ENCODE measurements at places on chromosomes 6 and 20.

DNA sequence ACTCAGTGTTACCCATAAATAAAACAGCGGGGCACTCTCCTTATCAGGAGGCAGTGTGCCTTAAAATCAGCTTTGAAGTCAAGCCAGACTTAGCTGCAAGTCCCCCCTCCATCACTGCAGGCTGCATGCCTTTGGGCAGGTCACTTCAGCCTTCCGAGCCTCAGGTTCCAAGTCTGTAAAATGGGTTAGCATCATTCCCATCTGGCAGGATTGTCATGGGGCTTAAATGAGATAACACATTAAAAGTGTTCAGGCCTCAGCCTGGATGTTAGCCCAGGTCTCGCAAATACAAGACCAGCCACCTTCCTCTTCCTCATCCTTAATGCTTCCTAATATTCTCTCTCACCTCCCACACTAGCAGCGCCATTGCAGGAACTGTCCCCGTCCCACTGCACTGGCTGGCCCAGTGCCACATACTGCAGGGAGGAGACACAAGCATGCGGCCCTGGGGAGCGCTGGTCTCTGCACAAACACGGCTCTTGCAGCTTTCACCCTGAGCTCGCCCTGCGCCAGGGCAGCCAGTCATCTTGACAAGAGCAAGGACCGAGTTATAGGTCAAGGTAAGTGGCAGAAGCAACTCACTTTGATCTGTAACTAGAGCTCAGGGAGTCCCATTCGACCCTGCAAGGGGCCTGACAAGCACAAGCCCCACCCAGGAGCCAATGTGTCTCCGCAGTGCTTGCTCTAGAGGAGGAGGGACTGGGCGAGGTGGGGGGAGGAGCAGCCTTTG is 564.6 kb upstream of the AGPAT4 start:
- no peak for DNase-seq

DNA sequence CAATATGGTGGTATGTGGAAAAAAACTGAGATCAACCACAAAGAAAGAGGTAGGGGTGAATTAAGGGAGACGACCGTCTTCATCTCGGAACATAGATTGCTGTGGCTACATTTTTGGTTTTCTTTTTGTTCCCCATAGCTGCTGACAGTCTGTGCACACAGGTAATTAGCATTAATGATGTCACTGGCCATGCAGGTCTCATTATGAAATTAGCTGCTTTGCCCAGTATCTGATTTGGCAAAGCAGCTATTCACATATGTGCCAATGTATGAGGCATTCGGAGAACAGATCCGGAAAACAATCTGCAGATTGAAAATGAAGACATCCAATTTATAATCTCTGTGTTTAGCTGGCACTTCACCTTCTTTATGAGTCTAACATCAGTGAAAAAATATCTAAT is 13.1 kb downstream of the NOX3 start:
- DNase-seq, result no peak

DNA sequence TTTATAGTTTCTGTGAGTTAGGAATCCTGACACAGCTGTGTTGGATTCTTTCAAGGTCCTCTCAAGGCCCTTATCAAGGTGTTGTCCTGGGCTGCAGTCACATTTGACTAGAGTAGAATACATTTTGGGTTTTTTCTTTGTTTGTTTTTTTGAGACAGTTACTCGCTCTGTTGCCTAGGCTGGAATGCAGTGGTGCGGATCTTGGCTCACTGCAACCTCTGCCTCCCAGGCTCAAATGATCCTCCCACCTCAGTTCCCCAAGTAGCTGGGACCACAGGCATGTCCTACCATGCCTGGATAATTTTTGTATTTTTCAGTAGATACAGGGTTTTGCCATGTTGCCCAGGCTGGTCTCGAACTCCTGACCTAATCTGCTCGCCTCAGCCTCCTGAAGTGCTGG is 15.7 kb downstream of the NFYA start:
- DNase-seq, result no peak

DNA sequence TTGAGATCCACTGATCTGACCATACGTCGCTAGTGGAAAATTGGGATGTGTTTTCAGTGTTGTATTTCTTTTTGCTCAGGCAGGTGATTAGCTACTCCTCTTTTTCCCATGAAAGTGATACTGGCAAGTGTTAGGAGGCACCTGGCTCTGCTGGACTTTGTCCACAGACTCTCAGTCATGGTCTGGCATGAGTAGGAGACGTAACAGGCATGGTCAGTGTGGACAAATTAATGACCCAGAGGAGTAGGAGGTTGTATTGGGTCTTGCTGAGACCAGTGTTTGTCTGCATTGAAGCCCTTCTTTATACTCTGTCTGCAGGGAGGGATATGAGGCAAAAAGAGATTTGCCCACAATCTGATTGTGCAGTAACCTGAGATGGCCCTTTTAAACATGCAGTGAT is 178.7 kb downstream of the DTNBP1 start:
- no peak for DNase-seq

DNA sequence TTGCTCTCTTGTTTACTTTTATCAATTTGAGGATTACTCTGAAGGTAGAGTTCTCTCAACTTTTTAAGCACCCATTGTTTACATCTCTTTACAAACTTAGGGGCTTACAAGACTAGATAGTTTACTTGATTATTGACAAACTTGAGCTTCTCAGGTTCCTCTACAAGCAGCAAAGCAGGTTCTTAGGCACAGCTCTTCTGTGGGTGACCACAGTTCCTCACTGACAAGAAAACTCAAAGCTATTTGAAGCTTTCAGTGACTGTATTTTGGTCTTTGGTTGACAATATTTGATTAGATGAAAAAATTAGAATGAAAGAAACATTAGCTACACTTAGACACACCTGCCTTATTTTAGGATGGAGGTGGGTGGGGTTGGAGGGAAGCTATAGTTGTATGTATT is 327.3 kb upstream of the RUNX2 start:
- DNase-seq, result no peak

GRCh38 chr6:136628996-136629395 is 78.8 kb upstream of the MAP7 start:
- peak; percentile 36 for DNase-seq

GRCh38 chr6:15477746-15478145 is 185.1 kb downstream of the DTNBP1 start:
- no peak for DNase-seq

DNA sequence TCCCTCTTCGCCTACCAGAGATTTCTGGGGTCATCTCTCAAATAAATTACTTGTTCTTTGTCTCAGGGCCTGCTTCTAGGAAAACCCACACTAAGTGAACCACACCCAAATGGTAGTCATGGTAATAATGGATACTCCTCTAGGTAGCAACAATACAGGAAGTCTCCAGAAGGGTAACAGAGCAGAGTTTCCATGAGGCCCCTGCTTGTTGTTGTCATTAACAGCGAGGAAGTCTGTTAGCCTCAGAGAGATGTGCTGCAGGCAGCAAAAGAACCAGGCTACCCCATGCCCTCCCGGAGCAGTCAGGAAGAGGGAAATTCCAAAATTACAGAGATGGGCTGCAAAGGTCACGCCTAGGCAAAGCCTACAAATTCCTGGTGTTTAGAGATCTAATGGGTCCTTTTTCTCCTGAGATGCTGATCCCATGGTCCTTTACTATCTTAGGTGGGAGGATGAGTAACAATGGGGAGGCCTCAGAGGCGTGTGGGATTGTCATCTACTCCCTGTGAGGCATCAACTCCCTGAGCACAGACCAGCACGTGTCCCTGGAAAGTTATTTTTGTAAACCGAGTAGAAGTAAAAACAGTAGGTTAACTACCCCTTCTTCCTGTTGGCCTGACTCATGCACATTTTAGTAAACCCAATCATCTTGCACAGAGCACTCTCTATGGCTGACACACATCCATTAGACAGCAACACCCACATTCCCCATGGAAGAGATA is 10.1 kb downstream of the ISM1 start:
- DNase-seq, result no peak

DNA sequence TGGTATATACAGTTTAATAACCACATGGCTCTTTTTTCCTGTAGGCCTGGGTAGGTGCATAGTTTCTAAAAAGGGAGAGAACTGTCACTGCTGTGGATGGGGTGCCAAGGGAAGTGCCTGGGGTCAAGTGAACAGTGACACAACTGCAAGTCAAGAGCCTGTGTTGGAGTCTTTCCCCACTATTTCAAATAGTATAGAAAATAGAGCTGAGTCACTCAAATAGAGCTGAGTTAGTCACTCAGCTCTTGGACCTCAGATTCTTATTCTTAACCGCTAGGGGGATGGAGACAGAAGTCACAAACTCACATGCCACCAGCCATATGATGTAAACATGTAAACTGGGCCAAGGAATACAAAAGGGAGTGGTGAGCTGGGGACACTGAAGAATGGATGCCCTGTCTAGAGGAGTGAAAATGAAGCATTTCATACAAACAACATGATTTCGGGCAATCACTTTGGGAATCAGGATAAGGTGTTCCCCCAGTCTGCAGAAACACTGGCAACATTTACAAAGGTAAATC is 2.1 kb downstream of the NQO2 start:
- DNase-seq, result peak; percentile 74

GRCh38 chr20:745683-746301 is 22.5 kb downstream of the SLC52A3 start:
- no peak for DNase-seq

DNA sequence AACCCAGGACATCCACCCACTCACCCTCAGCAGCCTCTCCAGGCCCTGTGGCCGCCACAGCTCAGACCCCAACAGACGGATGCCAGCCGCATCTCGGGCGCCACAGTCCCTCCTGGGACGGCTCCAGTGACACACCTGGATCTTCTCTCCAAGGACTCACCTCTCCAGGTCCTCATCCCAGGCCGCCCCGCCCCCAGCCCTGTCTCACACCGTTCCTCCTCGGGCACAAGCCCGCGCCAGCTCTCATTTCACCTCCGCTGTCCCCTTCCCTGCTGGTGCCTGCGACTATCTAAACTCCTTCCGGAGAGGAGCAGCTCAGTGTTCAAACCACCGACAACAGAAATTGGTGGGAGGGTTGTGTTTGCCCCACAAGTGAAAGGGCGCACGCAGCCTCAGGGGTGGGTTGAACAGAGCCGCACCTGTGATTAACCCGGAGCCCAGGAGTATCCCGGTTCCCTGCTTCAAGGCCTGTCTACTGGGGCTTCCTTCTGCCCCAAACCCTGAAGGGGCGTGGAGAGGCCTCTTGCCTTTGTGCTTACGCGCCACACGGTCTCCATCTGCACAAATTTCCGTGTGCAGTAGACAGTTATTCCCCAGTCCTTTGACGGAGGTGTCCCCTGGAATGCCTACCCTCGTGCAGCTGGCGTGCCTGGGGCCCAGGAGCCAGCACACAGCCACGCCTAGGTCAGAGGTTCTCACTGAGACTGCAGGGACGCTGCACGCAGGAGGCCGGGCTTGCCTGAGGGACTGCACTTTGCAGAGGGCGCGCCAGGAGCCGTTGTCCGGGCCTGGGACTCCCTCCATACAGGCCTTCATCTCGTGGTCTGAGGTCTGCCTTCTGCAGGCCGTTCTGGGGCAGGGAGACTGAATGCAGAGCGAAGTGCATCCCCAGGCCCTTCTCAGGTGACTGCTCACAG is 232.7 kb downstream of the DLL1 start:
- DNase-seq, result no peak

- no peak for DNase-seq
Observed at GRCh38 chr20:52829111-52829510, 143.0 kb upstream of the TSHZ2 start.

DNA sequence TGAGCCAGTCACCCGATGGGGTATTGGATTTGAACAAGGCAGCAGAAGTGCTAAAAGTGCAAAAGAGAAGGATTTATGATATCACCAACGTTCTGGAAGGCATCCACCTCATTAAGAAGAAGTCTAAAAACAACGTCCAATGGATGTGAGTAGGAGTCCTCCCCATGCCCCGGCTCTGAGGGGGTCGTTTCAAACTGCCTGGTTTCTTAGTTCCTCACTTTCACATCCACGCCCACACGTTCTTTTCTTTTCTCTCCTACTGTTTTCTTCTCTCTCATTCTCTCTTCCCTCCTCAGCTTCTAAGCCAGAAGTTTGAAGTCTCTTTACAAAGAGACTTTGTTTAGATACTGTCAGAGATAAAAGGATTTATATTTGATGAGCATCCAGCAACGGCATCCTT is 53.0 kb upstream of the CDKAL1 start:
- DNase-seq, result no peak

DNA sequence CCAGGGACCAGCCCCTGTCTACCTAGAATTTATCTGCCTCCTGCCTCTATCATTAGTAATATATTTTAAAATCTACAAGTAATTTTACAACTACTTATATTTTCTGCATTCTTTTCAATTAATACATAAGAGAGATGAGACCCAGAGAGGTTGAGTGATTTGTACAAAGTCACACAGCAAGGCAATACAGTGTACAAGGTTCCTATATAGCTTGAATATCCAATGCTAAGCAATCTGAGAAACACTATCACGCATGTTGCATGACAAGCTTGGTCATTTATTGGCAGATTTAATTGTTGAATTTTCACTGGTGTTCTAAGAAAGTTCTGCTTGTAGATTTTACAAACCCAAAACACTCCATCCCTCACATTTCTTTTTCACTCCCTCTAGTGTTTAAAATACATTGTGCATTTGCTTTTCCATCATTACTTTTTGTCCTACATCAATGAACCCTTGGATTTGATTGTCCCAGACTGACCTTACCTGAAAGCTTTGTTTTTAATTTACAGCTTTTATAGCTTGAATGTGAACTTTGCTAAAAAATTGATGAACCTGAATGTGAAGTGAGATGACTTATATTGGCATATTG is 520.9 kb upstream of the CITED2 start:
- DNase-seq, result no peak

GRCh38 chr6:101666256-101666655 is 272.7 kb downstream of the GRIK2 start:
- DNase-seq, result no peak

- peak; percentile 35 for DNase-seq
Observed at GRCh38 chr6:15876406-15876805, 213.6 kb upstream of the DTNBP1 start.

- peak; percentile 80 for DNase-seq
Observed at GRCh38 chr20:47281376-47281775, 75.1 kb downstream of the ZMYND8 start.

DNA sequence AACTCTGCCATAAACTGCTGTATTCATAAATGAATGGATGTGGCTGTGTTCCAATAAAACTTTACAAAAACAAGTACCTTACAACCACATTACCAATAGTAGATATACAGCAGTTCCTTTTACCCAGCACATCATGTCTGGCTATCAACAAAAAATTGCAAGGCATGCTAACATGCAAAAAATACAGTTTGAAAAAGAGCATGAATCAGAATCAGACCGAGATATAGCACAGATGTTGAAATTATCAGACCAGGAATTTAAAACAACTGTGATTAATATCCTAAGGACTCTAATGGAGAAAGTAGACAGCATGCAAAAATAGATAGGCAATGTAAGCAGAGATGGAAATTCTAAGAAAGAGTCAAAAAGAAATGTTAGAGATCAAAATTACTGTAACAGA is 8.4 kb upstream of the NUS1 start:
- no peak for DNase-seq

DNA sequence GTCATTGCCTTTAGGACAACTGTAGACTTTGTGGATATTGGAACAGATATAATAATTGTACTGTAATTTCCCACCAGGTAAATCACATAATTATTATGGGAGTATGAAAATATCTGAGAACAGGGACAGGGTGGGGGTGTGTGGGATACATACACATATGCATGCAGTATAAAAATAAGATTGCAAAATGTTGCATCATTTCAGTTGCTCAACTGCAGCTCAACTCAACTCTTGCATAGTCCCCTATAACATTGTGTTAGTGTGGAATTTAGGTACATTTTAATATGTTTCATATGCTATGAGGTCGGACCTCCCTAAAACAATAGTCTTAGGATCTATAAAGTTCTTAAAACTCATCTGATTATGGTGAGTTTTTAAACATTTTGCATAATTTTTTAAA is 275.0 kb upstream of the FLRT3 start:
- DNase-seq, result no peak

Data from endothelial cell of umbilical vein (primary cell).